ENCODE measurements at places on chromosomes 1 and 21. TPM values are rescaled to one million over a fixed set of nuclear protein-coding genes. Genes with fewer than 3 reads are reported as not detected.

C1QC gene
- 292 TPM for total RNA-seq

PEAR1 gene
- total RNA-seq: 10.4 TPM

DNA sequence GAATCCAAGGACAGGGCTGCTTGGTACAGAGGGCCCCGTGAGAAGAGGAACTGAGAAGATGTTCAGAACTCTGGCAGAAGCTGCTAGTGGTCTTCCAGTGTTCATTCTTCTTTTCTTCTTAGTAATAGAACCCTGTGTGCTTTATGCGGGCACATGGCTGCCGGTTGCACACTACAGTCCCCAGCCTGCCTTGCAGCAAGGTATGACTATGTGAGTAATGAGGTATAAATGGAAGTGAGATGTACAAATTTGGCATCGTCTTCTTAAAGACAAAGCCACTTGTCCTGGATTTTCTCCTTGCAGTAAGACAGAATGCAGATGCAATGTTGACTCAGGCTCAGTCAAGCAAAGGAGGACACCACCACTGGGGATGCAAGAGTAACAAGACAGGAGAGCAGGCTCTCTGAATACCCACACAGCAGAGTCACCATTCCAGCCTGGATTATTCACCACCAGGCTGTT lies 15.0 kb upstream of the ATP1B1 start:
- DNase-seq: no peak

- DNase-seq: no peak
These were observed 546 bp downstream of the HES3 start for GRCh38 chr1:6244401-6245049.

- peak; percentile 38 for DNase-seq
These were observed 782 bp downstream of the PCAT6 start for GRCh38 chr1:202811296-202812175.

Measured in left cardiac atrium (tissue), 4 donors.